Activated CD4-positive, alpha-beta T cell treated with anti-CD3 and anti-CD28 coated beads for 4 hours (primary cell): ENCODE measurements at places on chromosomes 2 and 18.

DNA sequence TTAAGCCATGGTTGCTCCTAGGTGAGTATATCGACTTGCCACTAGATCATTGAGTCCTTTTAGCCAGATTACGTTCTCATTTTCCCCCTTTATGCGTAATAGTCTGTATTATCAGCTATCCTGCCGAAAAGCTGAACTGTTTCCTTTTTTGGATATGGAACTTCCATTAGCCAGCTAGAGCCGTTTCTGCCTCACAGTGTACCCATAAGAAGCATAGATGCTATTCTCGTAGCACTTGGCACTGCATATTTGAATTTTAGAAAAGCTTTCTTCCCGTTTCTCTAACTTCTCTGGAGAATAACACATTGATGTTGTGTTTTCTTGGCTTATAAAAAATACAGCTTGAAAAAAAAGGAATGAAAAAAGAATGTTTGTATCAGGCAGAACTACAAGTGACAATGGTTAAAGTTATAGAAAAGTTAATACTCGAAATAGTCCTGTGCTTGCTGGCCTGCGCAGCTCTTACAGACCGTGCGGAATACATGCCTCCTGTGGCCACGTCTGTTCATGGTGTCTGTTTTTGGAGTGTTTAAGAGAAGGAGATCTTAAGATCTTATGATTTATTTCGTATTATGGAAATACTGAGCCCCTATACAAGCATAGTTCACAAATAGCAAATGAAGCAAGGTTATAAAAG lies 710 bp downstream of the DUSP19 start:
- DNase-seq: no peak

GRCh38 chr2:172836347-172836821 lies 100.7 kb downstream of the RAPGEF4 start:
- DNase-seq: no peak

DNA sequence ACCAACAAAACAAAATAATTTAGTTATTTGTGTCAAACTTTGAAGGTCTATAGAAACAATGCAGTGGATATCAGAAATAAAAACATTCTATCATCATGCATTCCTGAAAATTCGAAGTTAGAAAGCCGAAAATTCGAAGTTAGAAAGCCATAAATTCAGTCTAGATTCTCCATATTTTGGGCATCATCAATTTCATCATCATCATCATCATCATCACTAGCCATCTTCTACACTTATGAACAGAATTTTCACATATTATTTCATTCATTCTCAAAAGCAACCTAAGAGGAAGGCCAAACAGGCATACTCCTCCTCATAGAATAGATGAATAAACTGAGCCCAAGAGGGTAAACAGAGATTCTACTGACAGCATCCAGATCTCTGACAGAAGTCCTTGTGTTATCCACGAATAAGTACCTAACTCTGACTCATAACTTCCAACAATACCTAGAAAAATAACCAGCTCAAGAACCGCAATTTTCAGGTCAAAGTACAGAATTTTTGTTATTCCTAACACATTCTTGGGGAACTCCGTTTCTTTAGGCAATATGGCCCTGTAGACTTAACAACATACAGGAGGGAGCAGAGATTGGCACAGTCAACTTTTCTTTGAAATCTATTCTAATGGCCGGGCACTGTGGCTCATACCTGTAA lies 84.7 kb downstream of the TCF4 start:
- no peak for DNase-seq

DNA sequence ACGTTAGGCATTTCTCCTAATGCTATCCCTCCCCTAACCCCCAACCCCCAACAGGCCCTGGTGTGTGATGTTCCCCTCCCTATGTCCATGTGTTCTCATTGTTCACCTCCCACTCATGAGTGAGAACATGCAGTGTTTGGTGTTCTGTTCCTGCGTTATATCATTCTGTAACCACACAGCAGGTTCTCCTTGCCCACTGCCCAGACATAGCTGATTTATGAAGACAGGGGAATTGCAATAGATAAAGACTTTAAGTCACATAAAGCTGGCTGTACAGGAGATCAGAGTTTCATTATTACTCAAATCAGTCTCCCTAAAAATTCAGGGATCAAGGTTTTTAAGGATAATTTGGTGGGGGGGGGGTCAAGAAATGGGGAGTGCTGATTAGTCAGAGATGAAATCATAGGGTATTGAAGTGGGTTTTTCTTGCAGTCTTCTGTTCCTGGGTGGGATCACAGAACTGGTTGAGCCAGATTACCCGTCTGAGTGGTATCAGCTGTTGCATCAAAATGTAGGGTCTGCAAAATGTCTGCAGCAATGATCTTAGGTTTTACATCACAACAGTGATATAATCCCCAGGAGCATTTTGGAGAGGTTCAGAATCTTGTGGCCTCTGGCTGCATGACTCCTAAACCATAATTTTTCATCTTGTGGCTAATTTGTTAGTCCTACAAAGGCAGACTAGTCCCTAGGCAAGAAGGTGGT lies 392.1 kb upstream of the KCNJ3 start:
- no peak for DNase-seq

DNA sequence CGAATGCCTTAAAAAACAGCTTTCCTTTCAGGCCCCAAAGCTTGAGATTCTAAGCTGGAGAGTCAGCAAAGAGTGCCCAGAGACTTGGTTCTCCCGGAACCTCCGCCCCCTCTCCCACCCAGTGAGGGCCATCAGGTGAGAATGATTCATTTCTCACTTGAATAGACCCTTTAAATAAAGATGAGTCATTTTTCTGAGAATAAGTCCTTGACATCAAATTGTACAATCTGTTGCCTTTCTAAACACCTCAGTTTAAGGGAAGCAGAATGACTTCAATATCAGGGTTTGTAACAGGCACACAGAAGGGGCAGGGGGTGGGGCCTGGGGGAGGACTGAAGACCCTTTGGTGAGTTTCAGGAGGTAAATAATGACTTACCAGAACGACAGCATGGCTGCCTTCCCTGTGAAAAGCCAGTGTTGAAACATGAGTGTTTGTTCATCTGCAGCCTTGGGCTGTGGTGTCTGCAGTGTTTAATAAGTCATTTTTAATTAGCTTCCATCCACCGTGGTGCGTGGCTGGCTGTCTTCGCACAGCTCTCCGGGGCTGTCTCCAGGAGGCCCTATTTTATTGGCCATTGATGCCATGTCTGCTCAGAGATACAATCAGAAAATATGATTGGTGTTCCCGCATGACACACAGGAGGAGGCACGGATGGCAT lies 134.9 kb upstream of the ZNF236 start:
- DNase-seq: no peak

DNA sequence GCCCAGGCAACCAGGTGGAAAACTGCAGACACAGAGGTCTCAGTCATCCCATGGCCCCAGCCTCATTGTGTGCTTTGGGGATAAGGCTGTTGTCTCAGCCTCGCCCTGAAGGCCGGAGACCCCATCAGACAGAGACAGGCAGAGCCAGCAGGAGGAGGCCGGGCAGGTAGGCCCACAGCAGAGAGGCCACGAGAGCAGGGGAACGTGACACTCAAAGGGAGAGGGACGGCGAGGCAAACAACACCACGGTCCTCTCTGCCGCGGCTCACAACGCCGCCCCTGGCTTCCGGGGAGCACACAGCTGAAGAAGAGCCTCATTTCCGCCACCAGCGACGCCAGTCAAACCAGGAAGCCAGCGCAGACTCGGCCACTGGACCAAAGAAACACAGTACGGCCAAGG lies 103.3 kb downstream of the ZNF516 start:
- DNase-seq: no peak

DNA sequence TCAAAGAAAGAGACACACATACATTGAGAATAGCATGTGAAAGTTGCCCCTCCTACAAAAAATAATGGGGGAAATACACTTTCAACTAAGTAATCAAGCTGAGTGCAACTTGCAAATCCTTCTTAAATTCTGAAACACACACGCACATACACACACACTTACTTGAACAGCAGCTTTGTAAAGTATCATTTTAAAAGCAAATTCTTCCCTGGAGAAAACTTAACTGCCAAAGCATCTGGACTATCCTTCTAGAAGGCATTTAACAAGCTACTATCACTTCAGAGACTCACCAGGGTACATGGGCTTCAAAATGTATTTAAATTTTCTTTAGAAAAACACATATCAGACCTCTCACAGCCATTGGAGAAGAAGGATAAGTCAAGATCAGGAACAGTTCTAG lies 15.3 kb downstream of the GAREM1 start:
- no peak for DNase-seq

DNA sequence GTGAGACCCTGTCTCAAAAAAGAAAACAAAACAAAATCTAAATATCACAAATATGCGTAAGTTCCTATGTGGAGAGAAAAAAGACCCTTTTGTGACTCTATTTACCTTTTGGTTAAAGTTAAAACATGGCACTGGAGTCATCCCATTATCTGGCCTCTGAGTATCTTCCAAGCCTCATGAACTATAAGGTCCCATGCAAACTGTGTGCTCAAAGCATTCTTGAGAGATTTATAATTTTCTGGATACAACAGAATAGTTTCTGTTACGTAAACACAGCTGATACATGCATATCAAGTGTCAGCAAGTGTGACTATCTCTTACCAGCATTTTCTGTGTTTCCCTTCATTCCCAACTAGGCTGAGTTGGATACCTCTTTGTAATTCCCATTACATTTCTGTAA lies 8.8 kb upstream of the NOSTRIN start:
- no peak for DNase-seq

- no peak for DNase-seq
Observed at GRCh38 chr2:5798084-5798483, 105.9 kb downstream of the SOX11 start.

GRCh38 chr2:44638649-44639048 lies 276.9 kb downstream of the CAMKMT start:
- no peak for DNase-seq

GRCh38 chr2:144267239-144267638 lies 252.7 kb downstream of the ZEB2 start:
- no peak for DNase-seq

DNA sequence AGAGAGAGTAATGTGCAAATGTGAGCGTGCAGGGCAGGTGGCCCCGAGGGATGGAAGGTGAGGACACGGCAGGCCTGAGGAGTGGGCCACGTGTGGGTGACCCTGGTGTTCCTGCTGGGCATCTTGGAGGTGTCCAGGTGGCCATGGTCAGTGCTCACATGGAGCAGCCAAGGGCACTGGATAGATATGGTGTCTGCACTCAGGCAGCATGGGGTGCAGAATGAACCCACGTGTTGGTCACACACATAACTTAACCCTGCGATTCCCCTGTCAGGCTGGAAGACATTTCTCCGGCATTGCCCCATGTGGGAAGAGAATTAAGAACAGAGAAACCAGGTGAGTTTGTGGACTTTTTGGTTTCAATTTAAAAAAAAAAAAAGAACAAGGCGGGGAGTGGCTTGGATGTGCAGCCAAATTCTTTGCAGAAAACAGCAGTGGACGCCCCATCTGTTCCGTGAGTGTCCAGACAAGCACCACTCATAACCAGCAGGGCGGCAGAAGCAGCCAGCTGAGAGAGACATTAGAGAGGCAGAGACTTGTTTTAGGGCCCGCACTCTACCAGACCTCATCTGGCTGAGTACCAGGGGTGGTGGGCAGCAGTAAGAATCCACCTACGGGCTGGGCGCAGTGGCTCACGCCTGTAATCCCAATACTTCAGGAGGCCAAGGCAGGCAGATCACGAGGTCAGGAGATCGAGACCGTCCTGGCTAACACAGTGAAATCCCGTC lies 249.8 kb downstream of the ACKR3 start:
- DNase-seq: no peak

- DNase-seq: no peak
Observed at GRCh38 chr2:240528406-240529040, 29.3 kb downstream of the ANKMY1 start.

- no peak for DNase-seq
Observed at GRCh38 chr2:231664727-231665126, 43.6 kb upstream of the PTMA start.

DNA sequence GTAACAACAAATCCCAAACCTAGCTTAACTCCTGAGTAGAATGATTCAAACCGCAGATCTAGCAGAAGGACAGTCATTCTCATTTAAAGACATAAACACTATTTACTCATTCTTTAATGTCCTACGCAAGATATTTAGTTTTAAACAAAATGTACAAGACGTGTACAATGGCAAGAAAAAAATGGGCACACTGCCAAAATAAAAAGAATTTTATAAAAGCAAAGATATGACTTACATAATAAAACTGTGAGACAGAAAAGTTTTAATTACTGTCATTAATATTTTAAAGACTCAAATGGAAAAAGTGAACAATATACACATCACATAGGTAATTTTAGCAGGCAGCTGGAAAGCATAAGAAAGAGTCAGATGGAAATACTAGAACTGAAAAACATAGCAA lies 157.8 kb downstream of the GALNT13 start:
- no peak for DNase-seq

DNA sequence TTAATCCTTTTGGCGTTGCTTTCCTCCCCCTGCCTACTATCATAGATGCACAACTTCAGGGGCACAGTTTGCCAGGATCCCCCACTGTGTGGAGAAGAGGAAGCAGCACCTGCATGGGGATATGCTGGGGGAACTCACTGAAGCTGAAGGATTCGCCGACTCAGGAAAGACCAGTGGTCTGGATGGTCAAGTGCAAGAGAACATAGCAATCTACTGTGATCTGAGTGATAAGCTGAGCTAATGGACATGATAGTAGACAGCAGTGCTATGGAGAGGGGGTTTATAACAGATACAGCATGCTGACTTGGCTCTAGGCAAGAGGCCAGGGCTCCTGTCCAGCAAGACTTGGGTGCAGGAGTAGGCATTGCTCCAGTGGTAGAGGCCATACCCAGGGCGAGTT lies 124.4 kb upstream of the NRP2 start:
- no peak for DNase-seq

GRCh38 chr2:8488001-8488738 lies 193.7 kb upstream of the ID2 start:
- DNase-seq: peak; percentile 65

DNA sequence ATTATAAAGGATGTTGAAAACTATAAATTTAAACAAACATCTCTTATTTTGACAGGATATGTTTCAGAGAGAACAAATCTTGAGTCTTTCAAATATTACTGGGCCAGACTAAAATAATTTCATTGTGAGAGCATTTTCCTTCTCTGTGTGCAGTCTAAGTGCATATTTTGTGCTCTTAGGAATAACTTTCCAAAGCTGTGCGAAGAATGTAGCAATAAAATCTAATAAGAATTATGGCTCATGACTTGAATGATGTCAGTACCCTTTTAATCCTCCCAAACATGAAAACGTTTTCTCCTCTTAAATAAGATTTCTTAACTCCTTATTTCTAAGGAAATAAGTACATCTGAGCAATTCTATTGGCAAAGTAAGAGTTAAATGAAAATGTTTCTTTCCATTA lies 76.2 kb upstream of the EFEMP1 start:
- no peak for DNase-seq

GRCh38 chr2:171531836-171532450 lies 9.7 kb downstream of the CYBRD1 start:
- no peak for DNase-seq

- DNase-seq: no peak
Observed at GRCh38 chr2:231245249-231246094, 47.0 kb downstream of the ARMC9 start.

DNA sequence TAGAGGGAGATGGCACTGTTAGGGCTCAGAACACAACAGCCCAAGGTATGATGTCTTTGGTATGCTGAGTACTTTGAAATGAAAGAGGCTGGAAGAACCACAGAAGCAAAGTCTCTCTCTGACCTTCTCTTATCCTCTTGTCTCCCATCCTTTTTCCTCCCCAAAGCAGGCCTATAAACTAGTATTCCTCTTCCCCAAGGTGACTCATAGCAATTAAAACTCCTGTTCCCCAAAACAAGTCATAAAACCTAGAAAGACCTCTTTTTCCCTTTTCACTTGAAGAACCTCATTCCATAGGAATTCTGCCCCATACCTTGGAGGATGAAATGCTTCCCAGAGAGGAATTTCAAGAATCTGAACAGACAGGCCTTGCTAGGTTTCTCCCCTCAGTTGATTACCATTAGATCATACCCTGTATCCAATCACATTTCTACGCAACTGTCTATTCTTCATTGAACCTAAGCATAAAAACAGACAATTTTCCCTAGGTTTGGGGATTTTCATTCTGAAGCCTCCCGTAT lies 25.7 kb downstream of the MDH1 start:
- DNase-seq: no peak
